ENCODE measurements at places on chromosomes 4 and X.

DNA sequence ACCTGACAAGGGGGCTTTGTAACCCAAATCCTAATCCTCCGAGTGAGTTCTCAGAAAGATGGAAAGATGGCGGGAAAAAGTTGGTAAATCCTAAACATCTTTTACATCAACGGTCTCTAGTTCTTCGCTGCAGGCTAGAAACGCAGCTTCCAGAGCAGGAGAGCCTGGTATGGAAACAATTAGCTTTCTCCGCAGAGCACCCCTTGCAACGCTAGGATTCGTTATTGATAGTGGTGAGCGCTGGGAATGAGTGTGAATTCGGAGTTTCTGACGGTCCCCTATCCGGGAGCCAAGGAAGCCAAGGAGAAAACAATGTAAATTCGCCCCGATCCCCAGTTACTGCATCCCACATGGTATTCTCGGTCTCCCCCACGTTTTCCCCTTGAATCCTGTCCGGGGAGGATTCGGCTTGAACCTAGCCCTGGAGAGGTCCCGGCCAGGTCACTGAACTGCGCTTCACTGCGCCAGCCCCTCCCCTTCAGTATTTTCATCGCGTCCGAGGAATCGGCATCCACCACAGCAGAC is 4.7 kb upstream of the NEUROG2 start:
- no peak for DNase-seq

DNA sequence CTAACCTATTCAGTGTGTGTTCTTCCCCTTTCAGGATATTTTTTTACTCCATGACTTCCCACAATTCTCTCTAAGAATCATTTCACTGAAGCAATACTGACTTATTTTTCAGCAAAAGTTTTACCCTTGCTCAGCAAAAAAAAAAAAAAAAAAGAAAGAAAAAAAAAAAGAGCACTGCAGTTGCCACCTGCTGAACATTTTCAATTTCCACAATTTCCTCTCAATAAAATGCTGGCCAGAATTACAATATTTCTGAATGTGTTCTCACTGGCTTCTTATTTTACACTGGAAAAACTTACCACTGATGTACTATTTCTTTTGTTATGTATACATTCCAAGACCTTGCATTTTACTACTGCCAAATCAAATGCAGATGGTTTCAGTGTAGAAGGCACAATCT is 210.4 kb downstream of the PAPSS1 start:
- DNase-seq, result no peak

GRCh38 chr4:110278127-110278526 is 79.7 kb upstream of the ELOVL6 start:
- no peak for DNase-seq

DNA sequence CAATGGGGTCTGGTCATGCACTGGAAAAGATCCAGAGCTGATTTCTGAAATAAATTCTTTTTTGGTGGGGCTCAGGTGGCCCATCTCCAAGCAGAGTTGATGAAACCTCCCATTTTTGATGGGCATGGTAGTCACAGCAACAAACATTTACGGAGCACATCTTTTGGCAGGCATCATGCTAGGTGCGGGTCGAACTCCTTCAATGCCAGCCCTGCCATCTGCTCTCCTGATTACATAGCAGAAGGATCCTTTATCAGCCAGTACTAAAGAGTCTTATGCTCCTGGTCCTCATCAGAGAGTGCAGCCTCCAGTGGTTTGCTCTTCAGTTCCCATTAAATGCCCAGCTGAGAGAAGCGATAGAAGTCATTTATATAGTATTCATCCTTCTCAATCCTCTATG is 121.7 kb downstream of the GRXCR1 start:
- no peak for DNase-seq

- no peak for DNase-seq
Measured at GRCh38 chrX:20320461-20321159, 53.9 kb upstream of the RPS6KA3 start.

DNA sequence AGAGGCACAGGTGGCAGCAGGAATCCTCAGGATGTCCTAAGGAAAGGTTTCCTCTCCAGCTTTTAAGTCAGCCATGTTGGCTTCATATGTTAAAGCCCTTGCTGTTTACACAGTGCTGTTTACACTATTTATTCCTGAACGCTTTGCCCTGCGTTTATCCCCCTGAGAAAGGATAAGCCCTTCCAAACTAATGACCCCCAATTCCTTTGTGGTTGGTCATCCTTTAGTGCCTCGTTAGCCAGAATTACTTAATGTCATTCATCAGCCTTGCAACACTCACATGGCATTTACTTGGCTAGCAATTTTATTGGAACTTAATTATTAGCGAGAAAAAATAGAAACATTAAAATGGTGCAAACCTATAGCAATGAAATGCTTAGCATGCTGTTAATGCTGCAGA is 23.8 kb downstream of the VCX2 start:
- DNase-seq, result no peak

GRCh38 chr4:6909970-6910339 is 329 bp downstream of the TBC1D14 start:
- no peak for DNase-seq

- DNase-seq, result no peak
Measured at GRCh38 chr4:17587094-17587822, 10.3 kb downstream of the LAP3 start.

- no peak for DNase-seq
Measured at GRCh38 chrX:101602077-101602476, 15.7 kb downstream of the ARMCX6 start.

DNA sequence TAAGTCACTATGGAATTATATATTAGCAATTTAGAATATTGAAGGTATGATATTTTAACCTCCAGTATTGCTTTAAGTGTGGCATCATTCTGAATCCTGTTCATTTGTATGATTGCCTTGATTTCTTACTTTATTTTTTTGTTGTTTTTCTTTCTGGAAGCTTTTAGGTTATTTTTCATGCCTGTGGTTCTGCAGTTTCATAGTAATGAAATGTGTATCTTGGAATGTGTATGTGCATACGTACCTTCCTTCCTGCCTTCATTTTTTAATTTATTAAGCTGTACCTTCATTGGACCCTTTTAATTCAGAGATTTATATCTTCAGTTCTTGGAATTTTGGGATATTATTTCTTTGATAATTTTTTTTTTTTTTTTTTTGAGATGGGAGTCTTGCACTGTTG is 22.1 kb downstream of the CPEB2 start:
- no peak for DNase-seq

DNA sequence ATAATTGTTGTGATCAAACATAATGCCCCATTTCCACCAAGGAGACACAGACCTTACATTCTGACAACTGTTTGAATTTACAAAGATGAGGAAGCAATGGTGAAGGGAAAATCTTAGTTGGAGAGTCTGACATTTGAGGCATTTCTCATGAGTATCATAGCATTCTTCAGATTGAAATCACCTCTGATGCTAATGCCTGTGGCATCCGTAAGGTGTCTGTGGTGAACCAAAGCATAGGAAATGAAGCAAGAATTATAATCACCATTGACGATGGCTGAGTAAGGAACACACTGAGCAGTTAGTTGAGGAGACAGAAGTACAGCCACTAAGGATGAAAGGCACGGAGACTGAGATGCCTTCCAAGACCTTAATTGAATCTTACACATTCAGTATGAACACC is 575.7 kb downstream of the TRIML1 start:
- DNase-seq, result no peak

DNA sequence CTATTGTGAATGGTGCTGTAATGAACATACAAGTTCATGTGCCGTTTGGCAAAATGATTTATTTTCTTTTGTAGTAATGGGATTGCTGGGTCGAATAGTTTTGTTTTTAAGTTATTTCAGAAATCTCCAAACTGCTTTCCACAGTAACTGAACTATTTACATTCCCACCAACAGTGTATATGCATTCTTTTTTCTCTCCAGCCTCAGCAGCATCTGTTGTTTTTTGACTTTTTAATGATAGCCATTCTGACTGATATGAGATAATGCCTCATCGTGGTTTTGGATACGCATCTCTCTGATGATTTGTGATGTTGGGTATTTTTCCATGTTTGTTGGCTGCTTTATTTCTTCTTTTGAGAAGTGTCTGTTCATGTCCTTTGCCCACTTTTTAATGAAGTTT is 246.3 kb upstream of the ADGRL3 start:
- DNase-seq, result no peak

DNA sequence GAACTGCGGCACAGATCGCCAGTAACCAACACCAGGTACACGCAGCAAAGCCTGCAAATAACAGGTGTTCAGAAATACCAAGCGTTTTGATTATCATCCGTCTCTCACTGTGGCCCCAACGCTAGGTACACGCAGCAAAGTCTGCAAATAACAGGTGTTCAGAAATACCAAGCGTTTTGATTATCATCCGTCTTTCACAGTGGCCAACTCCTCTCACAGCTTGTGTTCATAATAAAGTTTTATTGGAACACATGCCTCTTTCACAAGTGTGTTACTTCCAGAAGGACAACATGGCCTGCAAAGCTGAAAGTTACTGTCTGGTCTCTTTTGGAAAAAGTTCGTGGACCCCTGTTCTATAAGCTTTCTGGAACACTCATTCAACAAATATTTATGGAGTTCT is 153.1 kb downstream of the AFAP1 start:
- DNase-seq, result no peak

DNA sequence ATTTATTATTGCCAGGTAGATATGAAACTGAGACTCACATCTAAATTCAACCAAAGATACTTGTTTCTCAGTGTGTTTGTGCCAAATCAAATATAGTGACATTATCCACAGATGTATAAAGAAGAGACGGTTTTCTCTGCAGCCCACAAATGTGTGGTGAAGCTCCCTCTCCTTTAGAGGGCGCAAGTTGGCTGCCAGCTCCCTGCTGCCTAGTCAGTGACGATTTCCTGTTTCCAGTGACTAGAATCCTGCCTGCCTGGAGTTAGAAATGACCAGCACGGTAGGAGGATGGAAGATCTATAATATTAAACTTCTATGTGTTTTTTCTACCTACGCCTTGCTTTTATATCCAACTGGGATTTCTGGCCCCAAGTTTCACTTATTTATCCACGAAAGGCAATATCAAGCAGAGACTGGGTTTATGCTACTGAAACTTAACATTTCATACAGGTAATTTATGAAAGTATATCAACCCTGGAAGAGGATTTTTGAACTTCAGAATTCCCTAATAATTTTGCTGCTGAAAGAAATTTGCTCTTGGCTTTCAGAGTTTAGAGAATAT is 1793.7 kb upstream of the TENM3 start:
- no peak for DNase-seq

DNA sequence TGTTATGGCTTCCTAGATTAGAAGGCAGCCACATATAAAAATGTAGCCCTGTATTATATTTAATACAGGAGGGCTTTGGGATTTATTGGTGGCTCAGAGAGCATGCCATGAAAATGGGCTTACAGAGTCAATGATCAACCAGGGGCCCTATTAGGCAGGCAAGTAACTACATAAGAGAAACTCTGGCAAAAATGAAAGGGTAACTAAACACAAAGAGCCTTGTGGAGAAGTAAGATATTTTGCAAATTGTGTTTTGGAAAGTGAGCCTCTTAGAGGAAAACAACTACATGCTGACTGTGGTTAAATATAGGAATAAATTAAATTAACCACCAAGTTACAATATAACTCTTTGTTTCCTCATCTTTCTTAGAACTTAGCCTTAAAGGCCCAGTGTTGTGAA is 5.5 kb downstream of the SAT1 start:
- DNase-seq, result no peak

DNA sequence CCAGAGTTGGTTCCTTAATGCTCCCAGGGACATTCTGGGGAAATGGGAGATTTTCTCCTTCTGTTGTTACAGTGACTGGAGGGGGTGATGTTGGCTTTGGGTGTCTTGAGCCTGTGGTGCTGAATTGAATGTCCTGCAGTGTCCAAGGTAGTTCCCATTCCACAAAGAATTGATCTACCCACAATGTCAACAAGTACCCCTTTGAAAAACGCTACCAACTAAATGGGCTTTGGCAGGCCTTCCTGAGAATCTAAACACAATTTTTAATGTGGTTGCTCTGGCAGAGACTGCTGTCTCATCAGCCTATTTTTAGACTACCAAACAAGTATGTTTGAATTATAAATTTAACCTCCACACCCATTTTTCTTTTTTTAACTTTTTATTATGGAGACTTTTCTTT is 69.4 kb downstream of the CCKAR start:
- no peak for DNase-seq

GRCh38 chr4:3451956-3452355 is 10.2 kb downstream of the HGFAC start:
- DNase-seq, result no peak

DNA sequence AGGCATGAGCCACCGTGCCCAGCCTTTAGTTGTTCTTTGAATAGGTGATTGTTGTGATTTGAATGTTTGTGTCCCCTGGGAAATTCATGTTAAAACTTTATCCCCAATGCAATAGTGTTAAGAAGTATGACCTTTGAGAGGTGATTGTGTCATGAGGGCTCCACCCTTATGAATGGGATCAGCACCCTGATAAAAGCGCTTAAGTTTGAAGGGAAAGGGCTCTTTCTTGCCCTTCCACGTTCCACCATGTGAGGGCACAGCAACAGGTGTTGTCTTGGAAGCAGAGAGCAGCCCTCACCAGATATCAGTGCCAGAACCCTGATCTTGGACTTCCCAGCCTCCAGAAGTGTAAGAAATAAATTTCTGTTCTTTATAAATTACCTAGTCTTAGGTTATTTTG is 33.7 kb upstream of the RP2 start:
- DNase-seq, result no peak

DNA sequence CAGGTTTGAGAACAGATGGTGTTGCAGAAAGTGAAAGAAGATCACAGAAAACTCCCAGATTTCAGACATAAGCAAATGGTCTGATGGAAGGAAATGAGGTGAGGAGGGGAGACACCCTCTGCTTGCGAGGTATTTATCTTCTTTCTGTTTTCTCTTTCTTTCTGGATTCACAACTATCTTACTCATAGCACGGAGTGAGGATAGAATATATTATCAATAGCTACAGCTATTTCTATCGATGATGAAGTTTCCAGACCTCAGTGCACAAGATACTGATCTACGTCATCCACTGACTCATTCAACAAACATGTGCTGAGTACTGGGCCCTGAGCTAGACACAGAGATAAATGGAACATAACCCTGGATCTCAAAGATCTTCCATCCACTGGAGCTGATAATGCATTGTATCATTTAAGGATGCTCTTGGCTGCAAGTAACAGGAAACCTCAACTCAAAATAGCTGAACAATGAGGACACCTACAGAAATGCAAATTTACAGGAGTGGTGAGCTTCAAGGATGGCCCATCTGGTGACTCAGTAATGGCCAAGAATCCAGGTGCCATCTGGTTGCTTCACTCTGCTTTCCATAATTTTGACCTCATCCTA is 21.2 kb downstream of the SLC2A9 start:
- DNase-seq, result no peak

GRCh38 chrX:18607966-18608365 is 63.9 kb downstream of the RS1 start:
- DNase-seq, result no peak

- no peak for DNase-seq
Measured at GRCh38 chr4:108313546-108314339, 145.0 kb upstream of the LEF1 start.

DNA sequence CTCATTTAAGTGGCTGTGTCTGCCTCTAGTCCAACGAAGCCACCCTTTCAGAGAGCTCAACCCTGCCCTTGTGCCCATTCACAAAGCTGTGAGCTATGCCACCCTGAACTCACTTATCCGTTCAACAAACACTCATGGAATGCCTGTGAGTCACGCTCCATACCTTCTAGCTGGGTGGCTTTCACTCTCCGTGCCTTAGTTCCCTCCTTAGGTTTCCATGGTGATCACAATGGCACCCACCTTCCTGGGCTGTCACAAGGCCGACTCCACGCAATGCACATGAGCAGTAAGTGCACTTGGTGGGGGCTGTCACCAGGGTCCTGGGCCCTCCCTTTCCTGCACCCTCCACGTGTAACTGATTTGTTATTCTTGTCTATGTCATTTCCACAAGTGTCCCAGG is 37.2 kb upstream of the PPP2R2C start:
- DNase-seq, result no peak
